ENCODE measurements at places on chromosomes 3 and 15.
A peak's percentile ranks its signal among the peaks of the same experiment; 100 is the strongest.

- no peak for DNase-seq
These were observed 259.6 kb downstream of the XXYLT1 start for GRCh38 chr3:195011231-195011834.

GRCh38 chr3:102098130-102098885 lies 249.0 kb downstream of the NFKBIZ start:
- no peak for DNase-seq

DNA sequence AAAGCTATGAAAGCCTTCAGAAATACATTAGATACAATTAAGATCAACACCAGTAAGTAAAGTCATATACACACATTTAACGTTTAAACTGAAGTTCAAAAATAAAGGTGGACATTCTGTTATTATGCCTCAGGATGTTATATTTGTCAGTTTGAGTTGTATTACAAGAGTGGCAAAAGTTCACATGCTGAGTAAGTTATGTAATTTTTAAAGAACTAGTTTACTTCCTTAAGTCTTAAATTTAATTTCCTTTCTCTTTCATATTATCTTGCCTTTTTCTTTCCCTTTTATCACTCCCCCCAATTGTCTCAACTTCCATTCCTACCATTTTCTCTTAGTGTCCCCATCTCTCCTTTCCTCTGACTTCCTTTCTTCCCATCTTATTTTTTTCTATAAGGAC lies 4.9 kb upstream of the GPR87 start:
- no peak for DNase-seq

GRCh38 chr3:11643201-11643603 lies 513 bp downstream of the VGLL4 start:
- no peak for DNase-seq

- no peak for DNase-seq
These were observed 3.7 kb downstream of the ACAA1 start for GRCh38 chr3:38133209-38133556.

- no peak for DNase-seq
These were observed 156.5 kb upstream of the SLC2A2 start for GRCh38 chr3:171183042-171183441.

GRCh38 chr3:102180280-102180931 lies 254.4 kb upstream of the ZPLD1 start:
- no peak for DNase-seq

- DNase-seq: no peak
These were observed 15.2 kb upstream of the RTP2 start for GRCh38 chr3:187717572-187717971.

DNA sequence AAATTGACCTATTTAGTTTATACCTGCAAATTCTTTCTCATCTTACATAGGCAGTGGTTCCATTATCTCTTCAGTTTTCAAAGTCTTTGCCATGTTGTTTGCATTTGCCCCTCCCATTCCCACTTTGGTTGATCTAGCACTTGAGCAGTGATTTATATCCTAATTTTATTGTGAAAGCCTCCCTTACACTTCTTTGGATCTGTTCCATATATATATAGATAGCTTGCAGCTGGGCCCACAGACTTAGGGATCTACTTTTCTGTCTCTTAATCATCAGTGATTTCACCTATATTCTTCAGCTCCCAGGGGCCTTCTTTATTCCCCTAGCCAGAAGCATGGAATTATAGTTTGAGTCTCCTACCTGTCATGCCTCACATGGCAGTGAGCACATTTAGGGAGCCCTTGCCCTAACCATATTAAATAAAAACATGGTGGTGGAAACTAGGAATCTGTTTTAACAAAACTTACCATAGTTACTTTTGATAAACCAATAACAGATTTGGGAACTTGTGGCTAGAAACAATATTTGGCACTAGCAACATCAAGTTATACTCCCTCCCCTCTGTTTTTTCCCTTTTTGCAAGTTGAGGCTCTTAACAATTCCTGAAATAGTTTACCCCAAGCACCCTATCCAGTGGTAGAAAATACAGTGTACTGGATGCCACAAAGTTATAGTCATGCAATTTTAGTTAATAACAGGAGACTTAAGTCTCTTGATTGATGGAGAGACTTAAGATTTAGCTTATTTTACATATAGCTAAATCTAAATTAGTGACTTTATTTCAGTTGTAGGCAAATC lies 41.7 kb downstream of the ARIH1 start:
- no peak for DNase-seq

DNA sequence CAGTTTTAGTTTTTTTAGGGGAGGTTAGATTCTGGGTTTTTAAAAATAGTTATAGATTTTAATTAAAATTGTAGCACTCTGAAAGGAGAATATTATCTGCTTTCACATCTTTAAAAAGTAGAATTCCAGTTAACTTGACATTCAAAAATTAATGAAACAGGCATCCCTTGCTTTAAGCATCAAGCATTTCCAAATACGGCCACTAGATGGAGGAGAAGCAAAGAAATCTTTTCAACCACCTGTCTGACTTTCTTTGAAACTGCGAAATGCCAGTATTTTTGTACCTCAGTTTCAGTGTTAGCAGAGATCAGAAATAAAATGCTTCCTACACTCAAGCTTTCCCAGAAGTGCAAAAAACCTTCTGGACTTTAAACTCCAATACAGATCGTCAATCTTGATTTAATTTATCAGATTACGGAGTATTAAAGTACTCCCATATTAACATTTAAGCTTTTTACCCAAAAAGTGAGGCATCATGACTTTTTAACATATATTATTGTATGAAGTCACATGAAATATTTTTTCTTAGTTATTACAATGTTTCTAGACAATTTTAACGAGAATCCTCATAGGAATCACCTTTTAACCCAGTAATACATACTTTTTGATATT lies 153.3 kb downstream of the P3H2 start:
- no peak for DNase-seq

DNA sequence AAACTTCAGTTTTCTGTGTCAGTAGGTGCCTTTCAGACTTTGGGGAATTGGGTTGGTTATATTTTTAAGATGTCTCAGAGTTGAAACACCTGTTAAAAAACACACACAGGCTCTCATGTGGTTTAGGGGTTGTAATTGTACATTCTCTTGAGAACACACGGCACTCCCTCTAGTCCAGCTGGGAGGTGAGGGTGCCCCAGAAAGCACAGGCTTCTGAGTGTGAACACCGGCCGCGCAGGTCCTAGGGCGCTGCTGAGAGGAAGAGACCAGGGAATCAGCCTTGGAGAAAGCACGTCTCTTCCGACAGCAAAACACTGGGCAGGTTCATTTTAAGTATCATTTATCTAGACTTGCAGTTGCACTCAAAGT lies 68.0 kb upstream of the RPL35A start:
- DNase-seq: no peak

GRCh38 chr15:40055576-40056293 lies 16.8 kb upstream of the SRP14 start:
- DNase-seq: no peak

DNA sequence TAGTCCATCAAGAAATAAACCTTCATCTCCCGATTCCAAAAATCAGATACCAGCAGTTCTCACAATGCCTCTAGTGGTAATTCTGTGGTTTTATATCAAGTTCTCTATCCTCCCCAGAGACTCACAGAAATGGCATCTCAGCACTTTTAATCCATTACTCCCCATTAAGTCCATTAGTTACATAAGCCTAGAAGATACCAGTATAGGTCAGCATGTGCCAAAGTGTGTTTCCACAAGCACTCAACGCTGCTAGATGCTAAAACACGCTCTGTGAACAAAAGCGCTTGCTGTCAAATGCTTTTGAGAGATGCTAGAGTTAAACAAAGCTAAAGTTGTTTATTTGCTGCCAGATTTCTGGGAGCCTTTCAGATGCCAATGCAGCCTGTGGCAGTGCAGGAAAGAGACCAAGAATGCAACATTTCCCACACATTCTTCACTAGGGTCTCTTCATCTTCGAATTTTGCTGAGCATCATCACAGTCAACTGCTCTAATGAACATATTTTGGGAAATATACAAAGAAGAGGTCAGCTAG lies 918.8 kb upstream of the CFAP20DC start:
- DNase-seq: no peak

DNA sequence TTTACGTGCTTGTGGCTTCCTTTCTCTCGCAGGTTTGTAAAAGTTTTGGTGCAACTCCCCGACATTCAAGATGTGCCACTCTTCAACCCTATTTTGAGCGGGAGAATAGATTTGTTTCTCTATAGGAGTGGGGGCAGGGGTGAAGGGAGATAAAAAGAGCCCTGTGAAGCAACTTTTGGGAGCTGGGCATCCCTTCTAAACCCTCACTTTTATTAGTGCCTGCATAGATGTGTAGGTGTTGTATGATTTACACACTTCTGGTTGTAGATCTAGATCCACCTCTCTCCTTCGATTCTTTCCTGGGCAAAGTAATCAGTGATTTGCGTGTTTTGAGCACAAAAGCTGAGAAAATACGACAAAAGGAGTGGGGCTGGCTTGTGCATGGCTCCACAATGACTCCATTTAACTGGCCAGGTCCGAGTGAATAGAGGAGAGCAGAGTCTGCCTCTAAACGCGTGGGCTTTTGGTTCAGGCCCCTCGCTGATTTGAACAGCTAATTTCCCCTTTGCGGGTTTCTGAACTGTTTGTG lies 17.7 kb downstream of the SOX2 start:
- DNase-seq: no peak

DNA sequence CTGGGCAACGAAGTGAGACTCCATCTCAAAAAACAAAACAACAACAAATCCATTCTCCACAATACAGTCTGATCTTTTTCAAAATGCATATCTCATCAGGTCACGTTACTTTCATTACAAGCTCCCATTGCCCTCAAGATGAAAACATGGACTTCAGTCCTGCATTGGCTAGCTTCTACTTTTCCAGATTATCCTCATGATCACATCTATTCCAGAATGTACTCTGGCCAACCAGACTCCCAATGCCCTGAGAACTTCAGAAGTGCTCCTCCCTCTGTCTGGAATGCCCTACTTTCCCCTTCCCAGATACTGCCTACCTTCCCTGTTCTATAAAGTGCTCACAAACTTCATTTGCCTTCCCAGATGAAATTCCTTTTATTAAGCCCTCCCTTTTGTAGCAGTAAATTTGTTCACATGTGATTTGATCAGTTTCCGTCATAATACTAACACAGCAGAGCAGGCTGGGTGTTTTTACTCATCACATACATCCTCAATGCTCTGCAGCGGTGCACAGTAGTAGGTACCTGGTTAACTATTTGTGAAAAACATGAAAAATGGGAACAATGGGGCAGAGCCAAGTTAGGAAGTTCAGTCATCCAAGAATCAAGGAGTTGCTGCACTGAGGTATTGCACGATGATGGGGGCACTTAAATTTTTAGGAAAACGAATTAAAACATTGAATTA lies 5.3 kb downstream of the RPL22L1 start:
- DNase-seq: no peak

DNA sequence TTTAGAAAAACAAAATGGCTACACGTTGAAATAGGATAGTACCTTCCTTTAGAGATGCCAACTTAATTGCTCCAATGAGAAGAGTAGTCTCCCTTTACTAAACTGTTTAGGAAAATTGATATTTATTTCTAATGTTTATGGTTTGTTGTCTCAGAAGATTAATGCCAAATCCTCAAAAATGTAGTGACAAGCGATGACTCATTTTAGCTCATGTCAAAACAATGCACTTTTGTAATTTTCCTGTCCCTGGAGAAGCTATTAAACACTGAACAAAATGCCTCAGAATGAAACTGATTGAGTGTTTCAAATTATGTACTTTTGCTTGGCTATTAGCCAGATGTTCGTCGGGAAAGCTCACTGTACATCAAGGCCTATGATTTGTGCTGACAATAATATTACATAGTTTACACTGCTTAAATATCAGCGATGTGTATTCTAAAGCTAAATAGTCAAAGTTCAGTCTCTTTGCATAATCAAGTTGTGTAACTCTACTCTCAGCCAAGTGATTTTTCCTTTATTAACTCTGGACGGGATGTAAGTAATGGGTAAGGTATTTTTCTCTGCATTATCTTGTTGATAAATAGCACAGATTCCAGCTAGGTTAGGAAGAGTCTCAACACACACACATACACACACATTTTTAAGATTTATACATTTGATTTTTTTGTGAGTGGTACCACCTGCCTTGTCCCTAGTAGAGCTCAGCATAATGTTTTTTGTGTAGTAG lies 83.7 kb downstream of the CMSS1 start:
- DNase-seq: no peak

GRCh38 chr3:56988458-56989168 lies 71.9 kb upstream of the SPATA12 start:
- peak; percentile 69 for DNase-seq

- no peak for DNase-seq
These were observed 32.4 kb upstream of the SLC6A6 start for GRCh38 chr3:14369675-14370669.

GRCh38 chr3:53234841-53235232 lies 21.0 kb downstream of the TKT start:
- no peak for DNase-seq

- no peak for DNase-seq
These were observed 146.3 kb downstream of the RBPMS2 start for GRCh38 chr15:64629063-64629462.

- no peak for DNase-seq
These were observed 397.7 kb downstream of the CACNA2D3 start for GRCh38 chr3:54520060-54520459.

GRCh38 chr3:88041005-88041404 lies 17.8 kb downstream of the CGGBP1 start:
- no peak for DNase-seq

GRCh38 chr3:66442254-66443117 lies 58.3 kb downstream of the LRIG1 start:
- DNase-seq: no peak

GRCh38 chr15:99455789-99456160 lies 110.0 kb upstream of the MEF2A start:
- DNase-seq: no peak

GRCh38 chr3:136142592-136142991 lies 53.5 kb downstream of the MSL2 start:
- DNase-seq: no peak

DNA sequence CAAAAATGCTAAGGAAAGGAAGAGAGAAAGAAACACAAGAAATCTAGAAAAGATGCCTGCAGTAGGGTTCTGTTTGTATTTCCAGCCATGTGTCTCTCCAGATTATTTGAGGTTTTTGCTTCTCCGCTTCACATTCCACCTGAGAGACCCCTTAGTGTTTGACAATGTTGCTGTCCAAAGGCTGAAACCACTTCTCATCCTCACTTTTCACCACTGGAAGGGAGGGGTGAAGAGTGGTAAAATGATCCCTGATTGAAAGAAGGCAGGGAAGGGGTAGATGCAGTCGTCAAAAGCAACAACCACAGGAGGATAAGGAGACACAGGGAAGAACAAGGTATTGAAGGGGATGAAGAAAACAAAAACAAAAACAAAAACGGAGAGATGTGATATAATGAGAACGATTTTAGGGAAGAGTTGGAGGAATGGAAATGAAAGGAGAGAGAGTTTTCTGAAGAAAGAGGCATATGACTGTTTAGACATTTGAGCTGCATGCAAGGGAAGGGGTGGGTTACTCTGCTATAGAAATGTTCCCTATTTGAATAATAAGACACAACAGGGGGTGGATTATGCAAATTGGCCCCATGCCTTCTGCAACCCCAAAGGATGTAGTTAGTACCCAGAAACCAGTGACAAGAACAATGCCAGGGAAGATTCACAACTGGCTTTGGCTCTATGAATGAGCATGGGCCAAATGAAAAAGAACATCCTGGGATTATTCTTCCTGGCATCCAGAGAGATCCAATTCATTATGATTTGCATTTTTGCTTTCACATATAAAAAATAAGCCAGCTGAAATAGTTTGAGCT lies 235.9 kb downstream of the GAP43 start:
- DNase-seq: no peak

- no peak for DNase-seq
These were observed 64.3 kb downstream of the MINDY4B start for GRCh38 chr3:150840802-150841515.

- DNase-seq: no peak
These were observed 35.5 kb downstream of the MRAS start for GRCh38 chr3:138383715-138384465.

- no peak for DNase-seq
These were observed 52.7 kb downstream of the CHST2 start for GRCh38 chr3:143172062-143172794.

Measured in T-helper 9 cell (primary cell).